ENCODE measurements at places on chromosomes 12 and 14.

DNA sequence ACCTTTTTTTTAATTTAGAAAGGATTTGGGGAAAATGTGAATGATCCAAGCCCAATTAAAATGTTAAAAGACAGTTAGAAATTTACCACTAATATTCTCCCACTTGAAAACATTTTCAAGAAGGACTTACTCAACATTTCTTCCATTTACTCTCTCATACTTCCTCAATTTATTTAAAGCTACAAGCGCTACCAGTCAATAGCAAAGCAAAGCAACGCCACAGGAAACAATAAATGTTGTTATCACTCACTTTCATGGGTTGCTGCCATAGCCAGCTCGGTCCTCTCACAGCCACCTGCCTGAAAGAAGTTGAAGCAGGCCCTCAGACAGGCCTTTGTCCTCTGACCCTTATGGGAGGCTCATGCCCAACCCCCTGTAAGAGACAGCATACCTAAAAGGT is 6.0 kb upstream of the SOS2 start:
- no peak for DNase-seq

GRCh38 chr14:68929623-68930307 is 49.3 kb downstream of the ACTN1 start:
- no peak for DNase-seq

DNA sequence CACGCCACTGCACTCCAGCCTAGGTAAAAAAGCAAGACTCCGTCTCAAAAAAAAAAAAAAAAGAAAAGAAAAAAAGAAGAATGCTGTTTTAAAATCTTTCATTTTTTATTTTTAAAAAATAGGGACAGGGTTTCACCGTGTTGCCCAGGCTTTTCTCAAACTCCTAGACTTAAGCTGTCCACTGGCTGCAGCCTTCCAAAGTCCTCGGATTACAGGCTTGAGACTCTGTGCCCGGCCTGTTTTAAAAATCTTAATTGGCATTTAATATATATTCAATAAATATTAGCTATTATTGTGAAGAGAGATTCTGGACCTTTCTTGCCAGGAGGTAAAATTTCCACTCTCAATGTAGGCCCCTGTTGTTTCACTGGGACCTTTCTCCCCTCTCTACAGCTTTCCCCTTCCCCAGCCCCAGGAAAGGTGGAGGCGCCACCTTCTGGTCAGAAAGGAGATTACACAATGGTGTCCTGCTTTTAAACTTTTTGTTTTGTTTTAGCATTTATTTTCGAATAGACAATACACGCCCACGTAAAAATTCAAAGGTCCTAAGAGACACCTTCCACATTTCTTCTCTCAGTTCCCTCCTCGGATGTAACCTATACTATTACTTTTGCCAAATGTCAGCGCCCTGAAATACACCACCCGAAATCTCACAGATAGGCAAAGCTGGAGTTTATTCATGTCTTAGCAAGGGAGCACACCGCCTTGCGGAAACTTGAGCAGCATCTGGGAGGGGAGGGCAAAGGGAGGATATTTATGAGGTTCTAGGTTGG is 23.8 kb upstream of the PHC1 start:
- peak; percentile 56 for DNase-seq

- DNase-seq: no peak
Measured at GRCh38 chr12:98998697-98999299, 353.7 kb downstream of the APAF1 start.

DNA sequence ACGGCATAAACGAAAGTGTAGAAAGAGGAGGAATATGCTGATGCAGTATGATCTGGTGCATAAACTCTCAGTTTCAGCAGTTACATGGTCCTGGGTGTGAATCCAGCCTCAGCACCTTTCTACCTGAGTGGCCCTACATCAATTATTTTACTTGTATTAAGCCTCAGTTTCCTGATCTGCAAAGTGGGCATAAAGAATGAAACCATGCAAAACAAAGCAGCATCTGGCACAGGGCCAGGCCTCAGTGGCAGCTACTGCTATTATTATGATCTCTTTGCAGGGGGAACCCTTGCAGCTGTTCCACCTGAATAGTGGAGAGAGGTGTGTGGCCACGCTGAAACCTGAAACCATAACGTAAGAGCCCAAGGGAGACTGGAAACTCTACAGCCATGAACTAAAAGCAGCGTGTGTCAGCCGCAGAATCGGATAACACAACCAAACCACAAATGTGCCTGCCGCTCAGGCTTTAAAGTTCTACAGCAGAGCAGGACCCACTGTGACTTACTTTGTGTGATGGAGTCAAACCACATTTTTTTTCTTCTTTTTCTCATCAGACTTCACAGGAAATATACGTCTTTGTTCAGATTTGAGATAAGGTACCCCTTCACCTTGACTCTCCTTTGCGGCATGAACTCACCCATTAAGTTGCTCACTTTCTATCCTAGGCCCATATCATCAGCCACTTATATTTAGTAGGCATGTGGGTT is 29.2 kb upstream of the FOS start:
- DNase-seq: no peak

- DNase-seq: no peak
Measured at GRCh38 chr12:119840582-119840981, 36.5 kb downstream of the CIT start.

DNA sequence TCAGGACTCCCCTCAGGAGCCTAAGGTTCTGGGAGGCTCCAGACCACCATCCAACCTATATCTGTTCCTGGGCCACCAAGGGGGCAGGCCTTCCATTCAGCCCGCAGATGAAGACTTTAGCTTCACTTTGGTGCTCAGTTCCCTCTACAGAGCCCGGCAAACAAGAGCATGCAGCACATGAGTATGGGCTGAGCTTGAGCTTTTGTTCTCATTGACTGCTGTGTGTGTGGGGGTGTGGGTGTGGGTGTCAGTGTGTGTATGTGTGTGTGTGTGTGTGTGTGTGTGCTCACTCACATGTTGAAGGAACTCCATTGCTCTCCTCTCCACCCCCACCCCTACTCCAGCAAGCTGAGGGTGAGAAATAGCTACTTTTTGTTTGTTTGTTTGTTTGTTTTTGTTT is 219.1 kb downstream of the ZFP36L1 start:
- no peak for DNase-seq

DNA sequence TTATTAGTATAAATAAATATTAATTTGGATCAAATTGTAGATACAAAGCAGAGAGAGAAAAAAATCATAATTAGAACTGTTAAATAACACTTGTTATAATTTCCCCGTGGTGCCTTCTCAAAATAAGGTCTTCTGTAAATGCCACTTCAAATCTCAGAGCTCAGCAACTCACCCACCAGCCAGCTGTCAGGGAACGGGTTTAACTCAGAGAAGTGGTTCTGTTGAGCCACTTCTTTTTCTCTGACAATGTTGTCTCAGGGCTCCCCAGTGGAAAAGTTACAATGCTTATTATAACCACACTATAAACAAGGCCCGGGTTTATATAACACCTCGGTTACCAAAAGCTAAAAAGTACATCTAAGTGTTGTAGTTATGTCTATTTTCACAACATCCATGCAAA is 452.6 kb downstream of the GLT1D1 start:
- peak; percentile 25 for DNase-seq

DNA sequence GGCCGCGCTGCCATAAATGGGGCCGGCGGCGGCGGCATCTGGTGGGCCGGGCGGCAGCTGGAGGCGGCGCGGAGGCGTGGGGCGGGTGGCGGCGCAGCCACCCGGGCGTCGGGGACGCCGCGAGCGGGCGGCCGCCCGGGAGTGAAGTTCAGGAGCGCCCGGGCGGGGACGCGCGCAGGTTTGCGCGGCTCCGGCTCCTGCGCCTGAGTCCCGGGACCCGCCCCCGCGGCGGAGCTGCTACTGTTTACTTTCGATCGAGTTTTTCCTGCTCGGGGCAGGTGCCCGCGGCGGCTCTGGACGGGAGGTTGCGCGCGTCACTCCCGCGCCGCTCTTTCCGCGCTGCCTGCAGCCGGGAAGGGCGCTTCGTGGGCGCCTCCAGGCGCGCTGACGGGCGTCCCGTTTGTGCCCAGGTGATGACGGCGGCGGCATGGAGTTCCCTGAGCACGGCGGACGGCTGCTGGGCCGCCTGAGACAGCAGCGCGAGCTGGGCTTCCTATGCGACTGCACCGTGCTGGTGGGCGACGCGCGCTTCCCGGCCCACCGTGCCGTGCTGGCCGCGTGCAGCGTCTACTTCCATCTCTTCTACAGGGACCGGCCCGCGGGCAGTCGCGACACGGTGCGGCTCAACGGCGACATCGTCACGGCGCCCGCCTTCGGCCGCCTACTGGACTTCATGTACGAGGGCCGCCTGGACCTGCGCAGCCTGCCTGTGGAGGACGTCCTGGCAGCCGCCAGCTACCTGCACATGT is at the start of gene ZBTB42:
ZBTB42 (plus strand) TSS at position 331 of the 749 bp plus-strand sequence; CDS start at position 428, 97 bp downstream.
- DNase-seq: no peak

GRCh38 chr12:78802593-78802992 is 62.0 kb upstream of the SYT1 start:
- DNase-seq: no peak

- no peak for DNase-seq
Measured at GRCh38 chr12:62799766-62800406, 135.1 kb downstream of the PPM1H start.

DNA sequence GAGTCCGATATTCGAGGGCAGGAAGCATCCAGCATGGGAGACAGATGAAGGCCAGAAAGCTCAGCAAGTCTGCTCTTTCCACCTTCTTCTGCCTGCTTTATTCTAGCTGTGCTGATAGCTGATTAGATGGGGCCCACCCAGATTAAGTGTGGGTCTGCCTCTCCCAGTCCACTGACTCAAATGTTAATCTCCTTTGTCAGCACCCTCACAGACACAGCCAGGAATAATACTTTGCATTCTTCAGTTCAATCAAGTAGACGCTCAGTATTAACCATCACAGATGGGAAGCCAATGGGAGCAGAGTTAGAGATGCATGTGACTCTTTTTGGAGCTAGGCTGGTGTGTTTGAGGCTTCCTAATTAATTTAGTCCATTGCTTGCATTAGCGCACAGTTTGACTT is 17.0 kb downstream of the C12orf75 start:
- no peak for DNase-seq

DNA sequence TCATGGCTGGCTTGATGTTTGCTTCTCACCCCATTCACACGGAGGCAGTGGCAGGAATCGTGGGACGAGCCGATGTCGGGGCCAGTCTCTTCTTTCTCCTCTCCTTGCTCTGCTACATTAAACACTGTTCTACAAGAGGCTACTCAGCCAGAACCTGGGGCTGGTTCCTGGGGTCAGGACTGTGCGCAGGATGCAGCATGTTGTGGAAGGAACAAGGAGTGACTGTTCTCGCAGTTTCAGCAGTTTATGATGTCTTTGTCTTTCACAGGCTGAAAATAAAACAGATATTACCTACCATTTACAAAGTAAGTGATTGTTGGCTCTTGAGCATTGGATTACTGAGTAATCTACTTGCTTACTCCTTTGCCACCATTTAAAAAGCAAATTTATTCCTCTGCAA is 170.6 kb downstream of the TMTC2 start:
- DNase-seq: no peak

GRCh38 chr12:62522984-62523383 is 56.4 kb downstream of the MON2 start:
- no peak for DNase-seq

GRCh38 chr12:115378291-115378690 is 694.3 kb upstream of the TBX3 start:
- no peak for DNase-seq
